ENCODE measurements at places on chromosomes 4 and X.
A peak's percentile ranks its signal among the peaks of the same experiment; 100 is the strongest.

DNA sequence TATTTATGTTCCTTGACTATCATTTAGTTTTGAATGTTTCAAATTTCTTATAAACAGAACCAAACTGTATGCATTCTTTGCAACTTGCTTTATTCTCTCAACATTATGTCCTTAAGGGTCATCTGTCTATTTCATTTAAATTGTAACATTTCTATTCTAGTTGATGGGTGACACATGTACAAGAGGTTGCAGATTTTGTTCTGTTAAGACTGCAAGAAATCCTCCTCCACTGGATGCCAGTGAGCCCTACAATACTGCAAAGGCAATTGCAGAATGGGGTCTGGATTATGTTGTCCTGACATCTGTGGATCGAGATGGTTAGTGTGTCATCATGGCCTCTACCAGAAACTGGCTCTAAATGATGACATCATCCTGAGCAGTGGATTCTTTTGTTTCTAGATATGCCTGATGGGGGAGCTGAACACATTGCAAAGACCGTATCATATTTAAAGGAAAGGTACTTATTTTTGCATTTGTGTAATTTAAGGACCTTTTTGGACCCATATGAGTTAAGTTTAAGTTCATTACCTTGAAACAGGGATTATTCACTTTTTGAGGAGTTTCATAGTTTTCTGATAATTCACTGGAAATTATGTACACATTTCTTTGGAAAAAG lies 6.1 kb downstream of the LIAS start:
- no peak for DNase-seq

DNA sequence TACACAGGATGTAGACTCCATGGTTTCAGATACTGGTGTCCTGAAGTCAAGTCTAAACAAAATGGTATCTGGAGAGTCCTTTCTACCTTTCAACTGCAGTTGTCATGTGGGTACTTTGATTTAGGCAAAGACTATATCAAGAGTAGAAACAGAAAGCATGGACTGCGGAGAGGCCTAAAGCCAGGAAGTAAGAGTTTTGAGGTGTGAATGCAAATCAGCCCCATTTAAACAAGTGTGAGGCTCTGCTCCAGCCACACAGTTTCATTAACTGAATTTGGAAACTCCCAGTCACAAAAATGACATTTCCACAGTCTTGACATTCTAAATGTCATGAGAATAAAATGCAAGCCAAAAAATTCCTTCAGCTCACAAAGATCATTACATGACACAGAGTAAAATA lies 87.2 kb upstream of the MCF2 start:
- no peak for DNase-seq

DNA sequence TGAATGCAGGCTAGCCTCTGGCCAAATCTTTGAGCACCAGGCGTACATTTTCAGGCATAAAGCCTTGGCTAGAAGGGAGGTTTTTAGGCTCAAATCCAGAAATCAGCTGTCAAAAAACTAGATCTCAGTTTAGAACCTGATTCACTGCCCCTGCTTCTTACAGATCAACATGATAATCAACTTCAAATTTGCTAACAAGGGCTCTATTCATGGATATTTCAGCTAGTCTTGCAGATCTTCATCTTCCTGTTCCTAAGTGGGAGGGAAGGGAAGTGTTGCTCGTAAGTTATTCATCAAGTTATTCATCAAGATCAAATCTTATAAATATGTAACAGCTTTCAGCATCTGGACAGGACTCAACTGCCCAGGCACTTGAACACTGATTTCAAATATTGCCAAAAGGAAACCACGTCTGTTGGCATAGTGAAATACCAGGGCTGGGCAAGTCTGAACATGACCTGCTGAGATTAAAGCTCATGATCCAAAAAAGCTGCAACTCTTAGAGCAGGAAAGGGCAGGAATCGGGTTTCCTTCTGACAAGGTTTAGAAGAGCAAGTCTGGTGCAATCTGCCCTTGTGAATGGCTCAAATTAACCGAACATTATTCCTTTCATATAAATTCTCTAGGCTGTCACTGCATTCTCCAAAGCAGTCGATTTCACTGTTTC lies 200.3 kb downstream of the PDGFC start:
- DNase-seq: peak; percentile 6

DNA sequence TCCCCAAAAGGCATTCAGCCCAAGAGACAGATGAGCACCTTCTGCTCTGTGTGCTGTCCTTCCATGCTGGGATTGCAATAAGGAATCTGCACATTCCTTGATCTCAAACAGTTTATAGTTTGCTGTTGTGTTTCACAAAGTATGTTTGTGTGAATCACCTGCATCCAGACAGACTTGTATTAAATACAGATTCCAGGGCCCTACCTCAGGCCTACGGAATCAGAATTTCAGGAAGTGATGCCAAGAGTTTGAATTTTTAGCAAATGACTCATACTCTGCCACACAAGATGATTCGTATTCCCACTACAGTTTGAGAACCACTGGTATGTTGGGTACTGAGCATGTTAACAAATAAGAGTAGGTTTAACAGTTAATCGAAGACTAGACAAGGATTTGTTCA lies 7.0 kb downstream of the VAMP7 start:
- no peak for DNase-seq

GRCh38 chr4:28973587-28974350 lies 1746.4 kb upstream of the PCDH7 start:
- no peak for DNase-seq

GRCh38 chr4:41693629-41694028 lies 54.9 kb downstream of the PHOX2B start:
- DNase-seq: no peak

GRCh38 chr4:144862210-144862609 lies 216.3 kb downstream of the HHIP start:
- no peak for DNase-seq

GRCh38 chr4:23614284-23614892 lies 275.5 kb downstream of the PPARGC1A start:
- DNase-seq: no peak

DNA sequence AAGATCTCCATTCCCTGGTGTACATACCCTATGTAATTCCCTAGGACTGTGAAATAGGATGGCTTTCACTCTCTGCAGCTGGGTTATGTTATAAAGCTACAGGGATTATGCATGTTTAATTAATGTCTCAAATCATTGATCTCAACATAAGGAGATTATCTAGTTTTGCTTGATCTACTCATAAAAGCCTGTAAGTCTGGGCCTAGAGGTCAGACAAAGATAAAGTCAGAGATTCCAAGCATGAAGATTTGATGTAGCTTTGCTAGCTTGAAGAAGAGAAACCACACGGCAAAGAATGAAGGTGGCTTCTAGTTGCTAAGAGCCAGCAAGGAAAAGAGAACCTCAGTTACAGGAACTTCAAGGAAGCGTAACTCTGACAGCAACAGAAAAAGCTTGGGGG lies 456.9 kb downstream of the CCSER1 start:
- no peak for DNase-seq

GRCh38 chr4:78691971-78692821 lies 84.0 kb upstream of the BMP2K start:
- DNase-seq: no peak

DNA sequence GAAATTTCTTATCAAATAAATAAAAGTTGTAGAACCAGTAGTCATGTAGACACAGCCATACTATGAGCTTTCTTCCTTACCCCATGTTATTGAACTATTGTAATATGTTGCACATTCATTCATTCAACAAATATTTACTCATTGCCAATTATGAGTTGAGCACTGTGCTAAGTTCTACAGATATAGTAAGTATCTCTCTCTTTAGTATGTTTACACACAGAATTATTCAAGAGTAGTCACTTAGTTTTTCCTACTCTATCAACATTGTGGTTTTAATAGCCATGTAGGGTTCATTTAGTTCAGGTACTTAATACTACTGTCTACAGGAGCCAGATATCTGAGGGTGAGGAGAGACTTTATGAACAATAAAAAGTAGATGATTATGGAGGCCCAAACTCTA lies 86.2 kb downstream of the TEX13A start:
- DNase-seq: no peak

- no peak for DNase-seq
Measured at GRCh38 chr4:110635163-110635865, 12.4 kb upstream of the PITX2 start.

DNA sequence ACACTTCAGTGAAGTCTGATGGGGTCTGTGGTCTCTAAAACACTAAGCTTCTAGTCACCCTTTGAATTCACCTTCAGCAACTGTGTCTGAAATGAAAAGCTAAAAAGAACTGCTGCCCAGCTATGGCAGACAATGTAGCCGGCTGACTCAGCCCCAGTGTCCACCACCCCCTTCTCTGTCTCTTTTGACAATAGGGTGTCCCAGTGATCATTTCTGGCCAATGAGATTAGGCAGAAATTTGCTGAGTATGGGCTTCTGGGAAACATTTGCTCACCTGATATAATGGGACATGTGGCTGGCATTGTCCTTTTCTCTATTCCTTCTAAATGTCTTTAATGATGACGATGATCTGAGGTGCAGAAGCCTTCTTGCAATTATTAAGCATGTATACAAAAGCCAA lies 20.6 kb downstream of the IGFBP7 start:
- DNase-seq: no peak

DNA sequence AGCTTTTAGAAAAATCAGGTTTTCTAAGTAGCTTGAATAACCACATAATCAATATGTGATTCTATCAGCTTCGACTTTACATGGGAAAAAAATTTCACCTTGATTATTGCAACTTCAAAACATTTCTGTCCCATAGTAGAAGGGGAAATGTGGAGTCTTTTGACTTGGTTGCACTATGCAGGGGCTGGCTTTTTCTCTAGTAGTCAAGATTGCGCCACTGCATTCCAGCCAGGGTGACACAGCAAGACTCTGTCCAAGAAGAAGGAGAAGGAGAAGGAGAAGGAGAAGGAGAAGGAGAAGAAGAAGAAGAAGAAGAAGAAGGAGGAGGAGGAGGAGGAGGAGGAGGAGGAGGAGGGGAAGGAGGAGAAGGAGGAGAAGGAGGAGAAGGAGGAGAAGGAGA lies 84.9 kb downstream of the MAML3 start:
- DNase-seq: no peak

DNA sequence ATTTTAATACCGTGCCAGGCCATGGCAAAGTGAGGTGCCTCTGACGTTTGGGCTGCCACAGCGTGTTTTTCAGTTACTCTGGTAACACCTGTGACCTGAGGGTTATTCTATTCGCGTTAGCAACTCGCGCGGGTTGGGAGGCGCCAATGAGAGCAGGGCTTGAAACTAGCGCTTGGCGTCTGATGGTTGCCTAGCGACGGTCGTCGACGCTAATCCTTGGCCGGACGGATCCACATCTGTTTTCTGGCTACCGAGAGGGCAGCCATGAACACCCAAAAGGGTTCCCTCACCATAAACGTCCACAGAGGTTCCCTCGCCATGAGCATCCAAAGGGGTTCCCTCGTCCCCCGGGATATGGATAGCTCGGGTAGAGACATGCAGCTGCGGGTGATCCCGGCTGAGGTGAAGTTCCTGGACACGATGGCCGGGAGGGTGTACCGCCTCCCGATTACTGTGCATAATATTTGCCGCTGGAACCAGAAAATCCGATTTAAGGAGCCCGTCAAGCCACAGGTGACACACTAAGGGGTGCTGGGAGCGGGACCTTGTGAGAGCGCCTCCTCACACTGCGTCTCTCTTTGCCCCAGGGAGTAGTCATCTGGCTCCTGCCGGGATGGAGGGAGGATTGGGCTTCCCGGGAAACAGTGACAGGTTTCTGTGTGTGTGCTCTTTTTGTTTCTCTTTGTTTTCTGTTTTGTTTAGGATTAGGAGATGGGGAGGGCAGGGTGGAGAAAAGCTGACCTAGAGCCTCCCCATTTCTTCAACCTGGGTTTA lies at the start of gene CFAP47:
TSS of gene CFAP47 (plus strand) at position 199 of the 774 bp plus-strand sequence. CDS start at position 265, 66 bp downstream.
- DNase-seq: peak; percentile 42

- no peak for DNase-seq
Measured at GRCh38 chr4:172778583-172778982, 390.0 kb upstream of the GALNT7 start.

- DNase-seq: no peak
Measured at GRCh38 chrX:68980906-68981616, 152.2 kb downstream of the EFNB1 start.

DNA sequence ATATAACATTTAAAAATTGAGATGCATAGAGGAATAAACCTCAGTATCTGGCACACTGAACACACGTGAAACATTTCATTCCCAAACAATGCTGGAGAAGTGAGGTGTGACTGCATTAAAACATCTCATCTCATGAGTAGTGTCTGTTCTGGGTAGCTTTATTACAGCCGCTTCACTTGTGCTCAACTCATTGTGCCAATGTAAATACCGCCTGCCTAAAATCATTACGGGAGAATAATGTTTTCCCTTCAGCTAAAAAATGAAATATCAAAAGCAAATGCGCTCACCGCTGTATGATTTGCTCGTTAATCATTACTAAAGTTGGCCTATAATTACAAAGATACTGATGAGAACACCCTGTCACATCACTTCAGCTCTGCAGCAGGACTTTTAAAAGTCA lies 110.2 kb upstream of the PRPS2 start:
- DNase-seq: no peak

GRCh38 chr4:80611678-80611979 lies 276.1 kb downstream of the CFAP299 start:
- no peak for DNase-seq

DNA sequence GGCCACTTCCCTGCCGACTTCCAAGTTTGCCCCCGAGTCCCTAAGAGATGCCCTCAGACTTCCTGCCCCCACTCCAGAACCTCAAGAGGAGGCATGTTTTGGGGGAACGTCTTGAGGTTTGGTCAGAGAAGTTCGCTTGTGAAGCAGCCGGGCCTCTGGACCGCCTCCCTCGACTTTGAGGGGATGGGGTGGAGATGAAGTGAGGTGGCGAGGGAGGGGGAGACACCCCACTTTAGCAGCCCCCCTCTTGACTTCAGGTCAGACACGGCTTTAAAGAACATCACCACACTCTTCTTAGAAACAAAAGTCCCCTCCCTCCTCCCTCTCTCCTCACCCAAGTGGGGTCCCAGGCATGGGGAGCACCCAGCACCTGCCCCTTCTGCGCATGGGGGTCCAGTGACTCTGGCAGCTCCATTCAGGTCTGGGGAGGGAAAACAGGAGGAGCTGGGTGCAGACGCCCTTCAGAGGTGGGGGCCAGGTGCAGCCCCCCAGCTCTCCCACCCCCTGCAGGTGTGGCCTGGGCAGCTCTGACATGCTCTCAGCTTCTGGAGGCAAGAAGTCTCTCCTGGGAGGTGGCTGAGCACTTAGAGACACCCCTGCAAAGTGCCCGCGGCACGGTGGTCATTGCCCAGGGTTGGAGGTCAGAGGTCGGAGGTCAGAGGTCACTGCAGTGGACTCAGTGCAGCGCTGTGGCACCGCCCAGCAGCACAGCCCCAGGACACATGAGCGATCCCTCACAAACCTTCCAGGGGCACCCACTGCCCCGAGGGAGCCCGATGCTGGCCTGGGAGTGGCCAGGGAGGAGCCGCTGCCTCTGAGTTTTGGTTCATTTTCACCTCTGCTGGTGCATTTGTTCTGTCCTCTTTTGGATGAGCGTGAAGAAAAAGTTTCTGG lies 108.8 kb downstream of the CPZ start:
- no peak for DNase-seq

Data from caudate nucleus (tissue), 63 donors.